Placental epithelial cell (primary cell): ENCODE measurements at places on chromosomes 3 and 15. TPM values are rescaled to one million over a fixed set of nuclear protein-coding genes. Genes with fewer than 3 reads are reported as not detected.

Gene GOLGA8T
- not detected in 2 replicates for total RNA-seq

Gene CPNE9
- total RNA-seq, result not detected in 2 replicates

Gene ACOX2
- 0.43 and 3.9 TPM in 2 replicates for total RNA-seq

Gene HES1
- 1.6 and 8.2 TPM in 2 replicates for total RNA-seq

Gene CYP19A1
- under 0.01 TPM in 1 of 2 replicates, not detected in the other for total RNA-seq

Gene ACTR8
- total RNA-seq, result 27.8 and 39.3 TPM in 2 replicates

Gene DMXL2
- total RNA-seq, result 17.0 and 22.4 TPM in 2 replicates

Gene CELF6
- total RNA-seq, result 0.11 and 0.79 TPM in 2 replicates

Gene ERC2
- total RNA-seq, result under 0.01 and 0.98 TPM in 2 replicates

Gene WDR93
- total RNA-seq, result 0.11 and 0.39 TPM in 2 replicates

Gene IGSF10
- not detected in 2 replicates for total RNA-seq

Gene EXOSC7
- 41.9 and 51.8 TPM in 2 replicates for total RNA-seq

Gene SI
- not detected in 2 replicates for total RNA-seq

Gene FSIP1
- total RNA-seq, result 0.39 and 0.43 TPM in 2 replicates

Gene P2RY1
- total RNA-seq, result under 0.01 and 0.11 TPM in 2 replicates

Gene MFN1
- 38.1 and 45.5 TPM in 2 replicates for total RNA-seq
